SK-MEL-5 (cell line): ENCODE measurements at places on chromosomes 11 and 22.
A peak's percentile ranks its signal among the peaks of the same experiment; 100 is the strongest.

- DNase-seq, result peak; percentile 76
Observed at GRCh38 chr22:43346521-43346929, 3.4 kb upstream of the SCUBE1 start.

GRCh38 chr11:67699521-67699920, 25.1 kb upstream of the ALDH3B2 start:
- DNase-seq, result no peak

- no peak for DNase-seq
Observed at GRCh38 chr22:31569126-31569525, 72.8 kb downstream of the SFI1 start.

DNA sequence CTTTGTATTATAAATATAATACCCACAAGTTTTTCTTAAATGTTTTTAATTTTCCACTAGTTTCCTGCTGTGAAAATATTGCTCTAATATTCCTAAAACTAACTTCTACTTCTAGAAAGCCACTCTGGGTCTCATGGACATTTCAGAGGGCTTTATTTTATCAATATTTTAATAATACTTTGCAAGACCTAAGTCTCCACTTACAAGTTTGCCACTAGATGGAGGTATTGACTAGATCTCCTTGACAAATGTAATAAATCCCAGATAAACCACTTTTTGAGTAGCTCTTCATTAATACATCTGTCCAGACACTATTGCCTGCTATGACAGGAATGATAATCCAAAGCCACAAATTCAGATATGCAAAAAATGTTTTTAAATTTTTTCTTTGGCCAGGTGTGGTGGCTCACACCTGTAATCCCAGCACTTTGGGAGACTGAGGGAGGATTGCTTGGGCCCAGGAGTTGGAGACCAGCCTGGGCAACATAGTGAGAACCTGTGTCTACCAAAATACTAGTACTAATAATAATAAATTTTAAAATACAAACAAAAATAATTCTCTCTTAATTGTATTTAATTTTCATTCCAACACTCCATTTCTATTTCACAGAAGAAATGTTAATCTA, 3.5 kb upstream of the ACAT1 start:
- peak; percentile 66 for DNase-seq

GRCh38 chr11:126359431-126360048, 4.1 kb downstream of the ST3GAL4 start:
- DNase-seq, result peak; percentile 79

DNA sequence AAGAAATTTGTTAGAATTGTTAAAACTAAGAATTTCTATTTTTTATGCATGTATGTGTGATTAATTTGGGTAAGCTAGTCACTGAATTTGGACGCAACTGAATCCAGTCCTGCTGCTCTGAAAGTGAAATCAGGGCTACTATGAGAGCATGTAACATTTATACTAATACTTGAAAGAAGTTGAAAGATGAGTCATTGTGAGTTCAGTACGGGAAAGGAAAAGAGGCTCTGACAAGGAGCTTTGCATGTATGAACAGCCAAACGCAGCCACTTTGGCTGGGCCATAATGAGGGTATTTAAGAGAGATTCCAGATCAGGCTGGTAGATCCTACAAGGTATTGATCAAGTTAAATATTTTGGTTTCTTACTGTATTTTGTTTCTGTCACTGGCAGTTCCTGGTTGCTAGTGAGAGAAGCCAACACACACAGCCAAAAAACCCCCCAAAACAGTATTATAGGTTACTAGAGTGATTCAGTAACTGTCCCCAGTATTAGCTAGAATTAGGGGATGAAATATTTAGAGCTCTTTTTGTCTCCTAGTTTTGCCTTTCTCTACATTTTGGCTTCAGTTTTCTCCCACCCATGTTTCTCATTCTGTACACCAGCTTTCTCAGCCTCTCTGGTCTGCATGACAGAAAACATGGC, 14.1 kb downstream of the AASDHPPT start:
- no peak for DNase-seq

GRCh38 chr11:65786786-65787636, at the start of gene OVOL1:
Gene OVOL1 (plus strand): TSS chr11:65787063. CDS start chr11:65787374, 311 bp downstream.
- DNase-seq, result no peak

- no peak for DNase-seq
Observed at GRCh38 chr22:38696606-38697424, 3.9 kb downstream of the JOSD1 start.

DNA sequence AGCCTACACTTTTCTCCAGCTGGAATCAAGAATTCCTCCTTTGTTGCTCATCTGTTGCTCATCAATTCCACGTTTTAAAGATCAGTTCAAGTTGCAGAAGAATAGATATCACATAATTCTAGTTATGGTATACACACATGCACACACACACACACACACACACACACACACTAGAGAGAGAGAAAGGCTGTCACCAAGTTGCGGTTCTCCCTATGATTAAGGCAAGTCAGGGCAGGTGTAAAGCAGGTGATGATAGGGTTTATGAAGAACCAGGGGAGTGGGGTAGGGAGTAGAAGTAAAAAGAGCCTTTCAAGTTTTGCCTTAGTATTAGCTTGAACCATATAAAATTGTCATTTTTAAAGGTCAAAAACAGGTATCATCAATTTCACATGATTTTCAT, 31.7 kb upstream of the TMPRSS4 start:
- DNase-seq, result no peak

GRCh38 chr22:19807161-19807913, 46.8 kb downstream of the TBX1 start:
- DNase-seq, result no peak

- no peak for DNase-seq
Observed at GRCh38 chr22:40653361-40653760, 16.8 kb upstream of the MRTFA start.

DNA sequence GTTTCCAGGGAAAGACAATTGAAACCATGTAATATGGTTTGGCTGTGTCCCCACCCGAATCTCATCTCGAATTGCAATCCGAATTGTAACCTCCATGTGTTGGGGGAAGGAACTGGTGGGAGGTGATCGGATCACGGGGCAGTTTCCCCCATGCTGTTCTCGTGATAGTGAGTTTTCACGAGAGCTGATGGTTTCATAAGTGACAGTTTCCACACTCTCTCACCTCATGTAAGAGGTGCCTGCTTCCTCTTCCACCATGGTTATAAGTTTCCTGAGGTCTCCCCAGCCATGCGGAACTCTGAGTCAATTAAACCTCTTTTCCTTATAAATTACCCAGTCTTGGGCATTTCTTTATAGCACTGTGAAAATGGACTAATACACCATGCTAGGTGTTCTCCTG, 148.3 kb upstream of the CADM1 start:
- no peak for DNase-seq

DNA sequence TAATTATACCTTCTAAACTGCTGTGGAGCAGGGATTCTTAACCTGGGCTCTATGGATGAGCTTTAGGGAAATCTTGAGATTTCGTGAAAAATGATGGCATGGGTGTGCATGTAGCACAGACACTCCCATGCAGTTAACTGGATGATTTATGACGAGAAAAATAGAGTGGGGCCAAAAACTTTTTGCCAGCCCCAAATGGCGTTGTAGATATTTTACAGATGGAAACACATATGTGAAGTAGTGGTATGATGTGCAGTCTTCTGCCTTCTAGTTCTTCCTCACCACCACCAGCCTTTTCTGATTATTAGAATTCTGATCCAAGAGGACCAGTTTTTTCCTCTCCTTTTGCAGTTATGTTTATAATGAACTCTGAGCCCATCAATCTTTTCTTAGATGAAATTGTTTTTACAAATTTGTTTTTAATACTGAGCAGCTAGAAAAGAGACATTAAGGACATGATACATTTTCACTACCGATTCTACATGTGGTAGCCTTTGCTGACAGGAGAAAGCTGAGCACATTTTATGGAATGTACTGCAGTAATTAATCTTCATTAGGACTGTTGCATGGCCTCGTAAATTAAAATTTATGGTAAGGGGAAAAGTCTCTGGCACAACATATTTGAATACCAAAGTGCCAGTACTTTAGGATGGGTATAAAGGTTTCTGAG, 261.4 kb downstream of the DDX10 start:
- no peak for DNase-seq

DNA sequence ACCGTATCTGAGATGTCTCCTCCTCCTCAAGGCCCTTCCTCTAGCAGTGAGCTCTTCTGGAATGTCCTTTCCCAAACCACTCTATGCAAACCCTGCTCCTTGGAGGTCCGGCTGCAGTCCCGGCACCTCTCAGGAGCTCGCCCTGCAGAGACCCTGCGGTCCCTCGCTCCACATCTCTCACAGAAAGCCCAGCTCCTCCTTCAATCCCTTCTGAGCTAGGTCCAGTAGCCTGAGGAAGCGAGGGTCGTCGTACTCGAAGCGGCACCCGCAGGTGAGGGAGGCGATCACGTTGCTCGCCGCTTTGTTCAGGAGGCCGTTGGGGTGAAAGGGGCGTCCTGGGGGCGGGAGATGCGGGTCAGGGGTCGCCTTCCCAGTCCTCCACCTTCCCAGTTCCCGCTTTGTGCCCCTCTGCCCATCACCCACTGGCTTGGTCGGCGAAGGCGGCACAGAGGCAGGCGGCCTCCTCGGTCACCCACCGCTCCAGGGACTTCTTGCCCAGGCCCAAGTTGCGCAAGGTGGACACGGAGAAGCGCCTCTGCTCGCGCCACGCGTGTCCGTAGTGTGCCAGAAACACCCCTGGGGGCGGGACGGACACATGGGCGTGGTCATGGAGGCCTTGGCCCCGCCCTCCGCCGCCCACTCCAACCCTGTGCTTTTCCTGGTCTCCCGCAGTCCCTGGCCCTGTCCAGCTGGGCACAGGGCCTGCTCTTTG, 21.5 kb upstream of the CYP2D6 start:
- DNase-seq, result no peak

DNA sequence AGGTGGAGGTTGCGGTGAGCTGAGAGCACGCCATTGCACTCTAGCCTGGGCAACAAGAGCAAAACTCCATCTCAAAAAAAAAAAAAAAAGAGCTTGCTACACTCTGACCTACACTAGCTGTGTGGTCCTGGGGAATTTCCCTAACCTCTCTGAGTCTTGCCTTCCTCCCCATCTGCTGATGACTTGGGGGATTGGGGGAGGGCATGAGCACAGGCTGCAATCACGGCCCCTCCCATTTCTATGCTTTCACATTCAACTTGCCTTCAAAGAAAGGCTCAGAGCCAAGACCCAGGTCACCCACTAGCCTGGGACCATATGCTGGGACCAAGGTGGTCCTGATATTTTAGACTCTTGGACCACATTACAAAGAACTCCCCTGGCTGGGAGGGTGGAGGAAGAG, 39.8 kb upstream of the TEF start:
- DNase-seq, result no peak

DNA sequence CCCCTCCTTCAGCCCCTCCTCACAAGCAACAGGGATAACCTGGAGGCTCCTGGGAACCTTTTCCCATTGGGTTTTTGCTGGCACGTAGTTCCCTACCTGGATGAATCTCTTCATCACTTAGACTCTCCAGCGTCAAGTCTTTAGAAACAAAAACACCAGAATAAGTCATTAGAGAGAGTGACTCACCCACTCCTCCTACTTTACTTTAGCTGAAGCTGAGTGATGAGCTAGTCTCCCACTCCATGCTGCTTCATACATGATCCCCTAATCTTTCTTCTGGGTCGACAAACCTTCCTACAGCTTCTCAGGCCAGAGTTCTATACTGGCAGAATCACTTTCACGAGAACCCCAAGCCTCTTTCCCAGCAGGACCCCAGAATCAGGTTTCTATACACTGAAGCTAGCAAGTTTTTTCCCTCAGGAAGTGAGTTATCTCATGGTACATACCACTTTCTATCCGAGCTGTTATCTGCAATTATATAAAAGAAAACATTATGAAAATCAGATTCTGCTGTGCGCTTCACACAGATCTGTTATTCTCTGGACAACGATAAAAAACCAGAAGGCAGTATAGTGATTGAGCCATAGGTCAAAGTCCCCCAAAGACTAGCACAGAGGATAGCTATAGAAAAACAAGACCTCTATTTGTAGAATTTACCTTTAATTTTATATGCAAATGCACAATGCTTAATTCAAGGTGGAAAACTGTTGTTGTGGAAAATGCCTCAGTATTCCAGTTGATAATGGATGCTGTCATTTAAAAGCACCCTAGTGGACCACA, 18.7 kb downstream of the DRICH1 start:
- DNase-seq, result no peak

DNA sequence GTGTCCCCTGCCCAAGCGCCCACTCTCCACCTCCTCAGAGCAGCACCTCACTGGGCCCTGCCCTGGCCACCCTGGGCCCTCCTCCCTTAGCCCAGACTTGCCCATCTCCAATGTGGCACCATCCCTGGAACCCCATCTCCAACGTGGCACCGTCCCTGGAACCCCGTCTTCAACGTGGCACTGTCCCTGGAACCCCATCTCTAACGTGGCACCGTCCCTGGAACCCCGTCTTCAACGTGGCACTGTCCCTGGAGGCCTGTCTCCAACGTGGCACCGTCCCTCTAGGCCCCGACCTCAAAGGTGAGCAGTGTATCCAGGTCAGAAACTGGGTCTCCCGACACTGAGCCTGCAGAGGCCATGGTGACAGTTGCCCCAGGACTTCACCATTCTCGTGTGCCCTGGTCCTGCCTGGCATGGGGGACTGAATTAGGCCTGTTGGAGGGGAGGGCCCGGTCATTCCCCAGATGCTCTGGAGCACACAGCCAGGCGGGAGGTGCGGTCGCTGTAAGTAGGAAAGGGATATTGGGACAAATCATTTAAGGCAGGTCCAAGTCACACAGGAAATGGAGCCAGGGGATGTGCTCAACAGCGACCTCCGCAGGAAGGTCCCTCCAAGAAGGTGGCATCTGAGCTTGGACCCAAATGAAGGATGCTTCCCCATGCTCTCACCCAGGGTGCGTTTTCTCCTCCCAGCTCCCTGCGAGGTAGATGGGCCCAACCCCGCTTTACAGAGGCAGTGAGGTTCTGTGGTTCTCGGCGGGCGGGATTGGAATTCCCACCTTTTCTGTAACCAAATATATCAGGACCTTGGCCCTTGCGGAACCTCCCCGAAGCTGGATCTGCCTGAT, 2.4 kb upstream of the CTSD start:
- DNase-seq, result no peak

DNA sequence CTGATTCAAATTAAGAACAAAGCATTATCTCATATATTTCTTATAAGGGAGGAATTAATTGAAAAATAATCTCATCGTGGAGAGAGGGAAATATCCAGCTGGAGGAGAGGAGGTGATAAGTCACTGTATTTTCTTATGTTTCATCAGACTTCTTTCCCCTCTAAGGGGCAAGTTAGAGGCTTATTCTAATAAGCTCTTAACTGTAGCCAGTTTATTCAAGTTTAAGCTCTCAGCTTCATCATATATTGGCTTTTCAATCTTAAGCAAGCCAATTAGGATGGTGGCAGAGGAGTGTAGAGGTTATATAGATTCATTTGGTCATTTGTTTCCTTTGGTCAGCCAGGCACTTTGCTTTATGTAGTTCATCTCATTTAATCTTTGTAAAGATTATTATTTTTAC, 256.7 kb downstream of the GRM5 start:
- DNase-seq, result no peak

DNA sequence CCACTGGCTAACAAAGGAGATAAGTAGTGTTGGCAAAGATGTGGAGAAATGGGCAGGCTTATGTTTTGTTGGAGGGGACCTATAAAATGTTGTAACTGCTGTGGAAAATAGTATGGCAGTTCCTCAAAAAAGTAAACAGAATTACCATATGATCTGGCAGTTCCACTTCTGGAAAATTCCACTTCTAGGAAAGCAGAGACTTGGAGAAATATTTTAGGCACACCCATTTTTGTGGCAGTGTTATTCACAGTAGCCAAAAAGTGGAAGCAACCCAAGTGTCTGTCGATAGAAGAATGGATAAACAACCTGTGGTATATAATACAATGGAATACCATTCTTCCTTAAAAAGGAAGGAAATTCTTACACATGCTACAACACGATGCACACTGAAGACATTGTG, 57.0 kb upstream of the ADORA2A start:
- no peak for DNase-seq
